NCI-H1417 treated with DMSO at 0.1 percent for 48 hours (cell line): ENCODE measurements at places on chromosomes 2 and 18.

DNA sequence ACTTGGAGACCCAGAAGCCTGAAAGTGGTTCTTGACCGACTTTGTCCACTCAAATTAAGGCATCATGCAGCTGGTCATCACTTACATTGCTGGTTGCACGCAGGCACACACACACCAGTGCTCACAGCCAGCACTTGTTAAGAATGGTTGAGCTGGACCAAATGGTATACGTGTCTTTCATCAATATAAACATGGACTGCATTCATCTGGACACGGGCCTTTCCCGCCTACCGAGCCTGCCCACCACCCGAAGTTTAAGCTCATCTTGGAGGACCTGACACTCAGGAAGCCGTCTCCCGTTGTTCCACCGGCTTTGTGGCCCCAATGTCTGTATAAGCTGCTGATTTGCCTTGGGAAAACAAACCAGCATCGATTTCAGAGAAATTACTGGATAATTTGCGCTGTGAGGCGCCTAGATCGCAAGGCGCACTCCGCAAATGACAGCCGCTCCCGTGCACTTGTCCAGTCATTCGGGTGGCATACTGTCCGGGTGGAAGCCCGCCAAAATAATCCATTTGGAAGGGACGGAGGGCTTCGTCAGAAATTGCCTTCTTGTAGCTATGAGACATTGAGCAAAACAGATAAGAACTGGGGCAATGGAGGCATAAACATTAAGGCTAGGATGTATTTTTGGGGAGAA is 40.1 kb upstream of the AKAIN1 start:
- no peak for DNase-seq

DNA sequence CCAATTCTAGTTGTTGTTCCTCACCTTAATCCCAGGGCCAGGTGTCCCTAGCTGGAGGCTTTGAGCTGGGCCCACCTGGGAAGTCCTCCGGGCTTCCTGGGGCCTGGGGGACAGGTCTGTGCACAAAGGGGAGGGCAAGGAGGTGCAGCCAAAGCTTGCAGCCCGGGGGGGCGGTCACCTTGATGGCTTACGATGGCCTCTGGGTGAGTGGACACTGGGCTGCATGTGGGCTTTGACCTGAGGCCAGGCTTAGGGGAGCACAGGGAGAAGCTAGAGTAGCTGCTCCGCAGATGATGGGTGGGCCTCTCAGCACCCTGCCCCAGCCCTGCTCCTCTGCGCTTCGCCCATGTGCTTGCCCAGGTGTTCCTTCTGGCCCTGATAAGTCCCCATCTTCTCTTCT is 41.8 kb upstream of the HAAO start:
- no peak for DNase-seq

GRCh38 chr18:59697236-59697932 is at the start of gene CCBE1:
Gene CCBE1 (minus strand): TSS chr18:59697423.
- DNase-seq, result no peak

- no peak for DNase-seq
Measured at GRCh38 chr2:43136876-43137275, 89.5 kb downstream of the ZFP36L2 start.

DNA sequence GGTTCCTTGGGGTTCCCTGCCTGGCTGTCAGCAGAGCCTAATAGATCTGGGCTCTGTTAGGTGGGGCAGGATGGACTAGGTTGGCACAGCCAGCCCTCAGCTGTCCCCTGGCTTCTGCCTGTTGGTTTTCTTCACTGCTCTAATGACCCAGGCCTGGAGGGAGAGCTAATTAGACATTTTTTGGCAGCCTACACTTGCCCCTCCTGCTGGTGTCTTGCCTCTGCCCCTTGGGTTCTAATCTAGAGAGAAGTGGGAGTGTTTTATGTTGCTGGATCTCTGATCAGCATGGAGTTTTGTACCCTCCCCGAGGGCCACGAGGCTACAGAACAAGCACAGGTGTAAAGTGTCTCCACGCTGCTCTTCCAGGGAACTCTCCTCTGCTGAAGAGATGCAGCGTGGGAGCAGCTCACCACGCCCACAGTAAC is 199.4 kb upstream of the RASGRP3 start:
- no peak for DNase-seq

DNA sequence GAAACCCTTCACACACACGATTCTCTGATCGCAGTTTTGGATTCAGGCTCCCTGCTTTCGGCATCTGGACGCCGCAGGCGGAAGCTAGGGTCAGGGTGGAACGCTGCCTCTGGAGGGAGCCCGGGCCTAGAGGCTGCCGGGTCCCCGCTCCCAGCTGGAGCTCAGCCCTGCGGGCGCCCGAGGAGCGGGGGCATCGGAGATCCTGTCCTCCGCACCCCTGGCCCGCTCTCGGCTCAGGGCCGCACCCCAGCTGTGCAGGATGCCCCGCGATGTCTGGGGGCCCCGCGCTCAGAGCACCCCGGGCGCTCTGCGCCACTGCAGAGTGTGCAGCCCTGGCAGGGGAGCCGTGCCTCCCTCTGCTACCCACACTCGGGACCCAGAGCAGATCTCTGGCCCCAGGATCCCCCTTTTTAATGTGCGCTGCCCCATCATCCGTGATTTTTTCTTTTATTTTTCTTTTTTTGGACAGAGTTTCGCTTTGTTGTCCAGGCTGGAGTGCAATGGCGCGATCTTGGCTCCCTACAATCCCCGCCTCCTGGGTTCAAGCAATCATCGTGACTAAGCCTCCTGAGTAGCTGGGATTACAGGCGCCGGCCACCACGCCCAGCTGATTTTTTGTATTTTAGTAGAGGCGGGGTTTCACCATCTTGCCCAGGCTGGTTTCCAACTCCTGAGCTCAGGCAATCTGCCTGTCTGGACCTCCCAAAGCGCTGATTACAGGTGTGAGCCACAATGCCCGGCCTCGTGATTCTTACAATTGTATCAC is 54.8 kb upstream of the TUBA3E start:
- no peak for DNase-seq

DNA sequence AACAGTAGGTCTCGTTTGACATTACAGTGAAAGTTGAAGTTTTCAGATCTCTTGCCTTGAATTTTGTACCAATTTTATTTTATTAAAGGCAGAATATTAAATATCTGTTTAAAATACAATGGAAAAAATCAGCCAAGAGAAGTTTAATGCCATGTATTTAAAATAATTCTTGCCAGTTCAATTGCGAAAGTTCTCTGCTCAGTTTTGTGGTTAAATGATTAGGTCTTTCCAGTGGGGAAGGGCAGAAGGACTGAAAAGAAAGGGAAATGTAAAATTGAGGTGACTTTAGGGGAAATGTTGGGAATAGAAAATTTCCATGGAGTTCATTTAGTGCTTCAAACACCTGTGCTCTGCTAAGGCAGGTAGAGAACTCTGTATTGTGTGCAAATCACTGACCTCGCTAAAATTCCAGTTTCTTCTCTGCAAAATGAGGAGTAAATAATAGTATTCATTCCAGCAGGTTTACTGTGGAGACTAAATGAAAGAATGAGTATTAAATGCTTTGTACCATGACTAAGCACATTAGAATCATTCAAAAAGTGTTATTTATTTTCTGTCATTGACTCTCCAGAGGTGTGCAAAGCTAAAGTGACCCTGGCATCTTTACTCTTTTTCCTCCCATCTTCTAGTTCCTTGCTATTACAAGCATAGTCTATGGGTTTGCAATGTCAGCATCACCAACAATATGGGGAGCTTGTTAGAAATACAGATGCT is 74.4 kb downstream of the KIAA1328 start:
- DNase-seq, result no peak

DNA sequence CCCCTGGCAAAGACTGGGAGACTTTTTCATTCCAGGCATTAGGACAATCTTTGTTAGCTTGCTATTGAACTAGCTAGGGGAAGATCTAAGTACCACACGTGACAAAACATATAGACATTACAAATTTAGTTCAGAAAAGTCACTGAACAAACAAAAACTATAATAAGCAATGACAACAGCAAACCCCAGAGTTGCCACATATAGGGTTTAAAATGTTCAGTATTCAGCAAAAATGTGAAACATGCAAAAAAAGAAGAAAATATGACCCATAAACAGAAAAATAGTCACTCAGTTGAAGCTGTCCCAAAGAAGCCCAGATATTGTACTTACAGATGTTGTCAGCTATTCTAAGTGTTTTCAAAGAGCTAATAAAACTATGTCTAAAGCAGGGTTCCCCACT is 431.1 kb upstream of the CDH2 start:
- DNase-seq, result no peak

- DNase-seq, result no peak
Measured at GRCh38 chr2:43171789-43172188, 54.6 kb downstream of the ZFP36L2 start.

GRCh38 chr18:75482880-75483279 is 55.4 kb upstream of the SMIM21 start:
- no peak for DNase-seq
